Left lung (tissue), 14 donors: ENCODE measurements at places on chromosomes 1 and 21. TPM values are rescaled to one million over a fixed set of nuclear protein-coding genes. Genes with fewer than 3 reads are reported as not detected.
A peak's percentile ranks its signal among the peaks of the same experiment; 100 is the strongest.

GRCh38 chr1:106921186-106921585 is 135.3 kb upstream of the PRMT6 start:
- H3K27me3 ChIP-seq = no peaks in the 10 kb centered on the region
- DNase-seq = no peak
- H3K36me3 ChIP-seq = no peaks in the 10 kb centered on the region
- no peak overlapping the region for H3K27ac ChIP-seq
- H3K4me1 ChIP-seq = no peaks in the 10 kb centered on the region

- H3K36me3 ChIP-seq = peaks cover 6% of the 10 kb centered on the region
- H3K27me3 ChIP-seq = no peaks in the 10 kb centered on the region
- no peak overlapping the region for H3K27ac ChIP-seq
- DNase-seq = no peak
- H3K4me3 ChIP-seq = no peak overlapping the region
Measured at GRCh38 chr1:62487956-62488355, 51.1 kb downstream of the USP1 start.

GRCh38 chr1:68229650-68230483 is 2.5 kb downstream of the WLS start:
- peaks cover 22% of the 10 kb centered on the region for H3K27me3 ChIP-seq
- peak overlapping the region; percentile 39 for H3K27ac ChIP-seq
- no peak for DNase-seq
- peaks cover 11% of the 10 kb centered on the region for H3K4me1 ChIP-seq

GRCh38 chr1:112389689-112390088 is 6.3 kb upstream of the CTTNBP2NL start:
- peaks cover 37% of the 10 kb centered on the region for H3K4me1 ChIP-seq
- no peak for DNase-seq
- H3K27ac ChIP-seq = no peak overlapping the region
- no peak overlapping the region for H3K4me3 ChIP-seq
- no peaks in the 10 kb centered on the region for H3K36me3 ChIP-seq

- DNase-seq = peak; percentile 52
- H3K36me3 ChIP-seq = no peaks in the 10 kb centered on the region
- H3K4me1 ChIP-seq = peaks cover 72% of the 10 kb centered on the region
- H3K27me3 ChIP-seq = peaks cover 40% of the 10 kb centered on the region
- H3K4me3 ChIP-seq = peak overlapping the region; percentile 74
- H3K27ac ChIP-seq = peak overlapping the region; percentile 80
Measured at GRCh38 chr1:12615865-12616708, 1.9 kb downstream of the DHRS3 start.

GRCh38 chr21:41621513-41621912 is 113.6 kb upstream of the TMPRSS2 start:
- H3K27ac ChIP-seq = no peak overlapping the region
- no peaks in the 10 kb centered on the region for H3K27me3 ChIP-seq
- no peaks in the 10 kb centered on the region for H3K4me1 ChIP-seq
- DNase-seq = no peak
- H3K36me3 ChIP-seq = no peaks in the 10 kb centered on the region

DNA sequence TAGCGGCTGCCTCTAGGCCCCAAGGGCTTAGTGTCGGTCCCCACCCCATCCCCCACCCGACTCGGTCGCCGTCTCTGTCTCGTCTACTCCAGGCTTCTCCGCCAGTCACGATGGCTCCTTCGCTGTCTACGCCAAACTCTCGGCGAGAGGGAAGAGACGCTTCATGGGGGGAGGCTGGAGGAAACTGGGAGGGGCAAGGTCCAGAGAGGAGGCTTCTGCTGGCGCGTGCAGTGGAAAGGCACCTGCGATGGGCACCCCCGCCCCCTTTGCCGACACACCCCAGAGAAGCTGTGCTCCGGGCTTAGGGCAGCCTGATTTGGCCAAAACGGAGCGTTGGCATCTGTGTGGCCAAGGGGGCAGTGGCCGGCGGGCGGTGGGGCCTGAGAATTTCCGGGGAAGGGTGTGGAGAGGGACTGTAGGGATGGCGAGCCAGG is 1.2 kb upstream of the CSMD2 start:
- no peaks in the 10 kb centered on the region for H3K36me3 ChIP-seq
- no peak overlapping the region for H3K27ac ChIP-seq
- H3K4me1 ChIP-seq = peaks cover 33% of the 10 kb centered on the region
- no peak for DNase-seq

- no peak overlapping the region for H3K27ac ChIP-seq
- H3K36me3 ChIP-seq = no peaks in the 10 kb centered on the region
- no peak overlapping the region for H3K4me3 ChIP-seq
- H3K27me3 ChIP-seq = no peaks in the 10 kb centered on the region
- no peak for DNase-seq
- H3K4me1 ChIP-seq = no peaks in the 10 kb centered on the region
Measured at GRCh38 chr1:170290991-170291390, 145.2 kb downstream of the NTMT2 start.

DNA sequence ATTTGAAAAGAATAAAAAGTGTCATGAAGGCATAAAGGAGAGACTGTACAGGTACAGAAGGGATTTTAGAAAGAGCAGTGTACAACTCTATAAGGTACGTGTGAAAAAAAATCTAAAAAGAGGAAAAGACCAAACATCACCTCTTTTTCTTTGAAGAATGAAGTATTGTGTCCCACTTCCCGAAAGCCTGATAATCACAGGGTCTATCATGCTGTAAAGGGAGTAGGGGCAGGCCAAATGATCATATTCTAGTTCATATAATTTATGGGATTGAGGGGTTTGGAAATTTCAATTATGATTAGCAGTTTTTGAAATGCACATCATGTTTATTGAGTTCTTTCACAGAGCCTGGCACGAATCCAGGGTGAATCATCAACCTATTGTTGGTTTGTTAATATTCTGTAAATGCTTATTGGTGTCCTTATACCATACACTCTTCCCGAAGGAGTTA is 910 bp upstream of the RERE start:
- peaks cover 35% of the 10 kb centered on the region for H3K4me1 ChIP-seq
- H3K27me3 ChIP-seq = no peaks in the 10 kb centered on the region
- peak overlapping the region; percentile 93 for H3K27ac ChIP-seq
- H3K36me3 ChIP-seq = no peaks in the 10 kb centered on the region
- DNase-seq = peak; percentile 51

- H3K4me1 ChIP-seq = peaks cover 80% of the 10 kb centered on the region
- no peak overlapping the region for H3K4me3 ChIP-seq
- H3K36me3 ChIP-seq = peaks cover 100% of the 10 kb centered on the region
- H3K27me3 ChIP-seq = no peaks in the 10 kb centered on the region
Measured at GRCh38 chr1:244854865-244855578, 9.3 kb downstream of the HNRNPU start.

- H3K36me3 ChIP-seq = no peaks in the 10 kb centered on the region
- peaks cover 76% of the 10 kb centered on the region for H3K4me1 ChIP-seq
- no peak overlapping the region for H3K4me3 ChIP-seq
Measured at GRCh38 chr1:64917328-64917861, 49.0 kb downstream of the JAK1 start.

Gene JTB
- 82.0 TPM for polyA plus RNA-seq

DNA sequence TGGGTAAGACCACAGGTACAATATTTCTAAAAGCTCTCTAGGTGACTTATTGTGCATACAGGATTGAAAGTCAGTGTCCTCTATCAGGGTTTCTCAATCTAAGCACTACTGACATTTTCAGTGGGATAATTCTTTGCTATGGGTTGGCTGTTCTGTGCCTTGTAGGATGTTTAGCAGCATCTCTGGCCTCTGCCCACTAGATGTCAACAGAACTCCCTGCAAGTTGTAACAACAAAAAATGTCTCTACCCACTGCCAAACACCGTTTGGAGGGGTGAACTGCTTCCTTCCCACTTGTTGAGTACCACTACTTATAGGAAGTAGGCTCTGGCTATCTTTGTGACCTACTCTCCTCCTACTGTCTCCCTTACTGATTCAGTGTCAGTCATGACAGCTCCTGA is 90.1 kb upstream of the ZRANB2 start:
- H3K27me3 ChIP-seq = no peaks in the 10 kb centered on the region
- H3K4me1 ChIP-seq = no peaks in the 10 kb centered on the region
- DNase-seq = no peak
- no peak overlapping the region for H3K27ac ChIP-seq
- H3K4me3 ChIP-seq = no peak overlapping the region

DNA sequence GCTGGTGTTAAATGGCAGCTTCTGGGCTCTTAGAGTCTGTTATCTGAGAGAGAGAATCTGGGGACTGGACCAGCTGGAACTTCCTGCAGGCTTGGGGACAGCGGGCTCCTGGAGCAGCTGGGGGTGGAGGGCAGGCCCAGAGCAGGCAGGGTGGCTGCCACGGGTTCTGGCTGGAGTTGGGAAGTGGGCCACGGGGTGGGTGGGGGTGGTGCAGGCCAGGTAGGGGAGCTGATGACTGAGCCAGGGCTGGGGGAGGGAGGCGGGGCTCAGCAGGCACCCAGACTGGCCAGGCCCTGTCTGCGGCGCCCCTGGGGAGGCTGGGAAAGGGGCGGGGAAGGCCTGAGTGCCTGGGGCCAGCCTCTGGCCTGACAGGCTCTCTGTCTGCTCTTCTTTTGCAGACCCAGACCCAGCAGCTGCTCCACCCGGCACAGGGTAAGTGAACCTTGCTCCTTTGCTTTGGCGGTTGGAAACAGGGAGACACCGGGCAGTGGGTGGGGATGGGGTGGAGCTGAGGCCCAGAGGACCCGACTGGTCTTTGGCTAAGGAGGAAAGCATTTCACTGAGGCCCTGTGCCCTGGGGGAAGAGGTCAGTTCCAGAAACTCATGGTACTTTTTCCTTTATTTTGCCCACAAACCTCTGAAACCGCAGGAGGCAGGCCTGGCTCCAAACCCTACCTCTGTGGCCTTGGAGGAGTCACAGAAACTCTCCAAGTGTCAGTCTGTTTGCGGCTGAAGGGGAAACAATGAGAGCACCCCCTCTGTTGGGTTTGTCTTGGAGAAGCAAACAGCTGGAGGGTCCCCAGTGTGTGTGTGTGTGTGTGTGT is 48.8 kb downstream of the ARHGEF10L start:
- DNase-seq = no peak
- H3K4me1 ChIP-seq = peaks cover 32% of the 10 kb centered on the region
- no peaks in the 10 kb centered on the region for H3K36me3 ChIP-seq
- H3K27ac ChIP-seq = peak overlapping the region; percentile 39

Gene DCST2
- 2.5 TPM for polyA plus RNA-seq

DNA sequence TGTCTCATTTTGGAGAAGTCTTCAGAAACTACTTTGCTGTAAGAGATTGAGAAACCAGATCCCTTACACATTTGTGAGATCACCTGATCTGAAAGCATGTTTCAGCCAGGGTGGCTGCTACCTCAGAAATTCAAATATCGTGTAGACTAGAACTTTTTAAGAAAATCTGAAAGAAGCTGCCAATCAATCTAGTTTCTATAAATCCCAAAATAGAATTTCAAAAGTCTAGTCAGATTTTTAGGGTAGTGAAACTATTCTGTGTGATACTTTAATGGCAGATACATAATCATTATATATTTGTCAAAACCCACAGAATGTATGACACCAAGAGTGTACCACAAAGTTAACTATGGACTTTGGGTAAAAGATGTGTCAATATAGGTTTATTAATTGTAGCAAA is 79.9 kb upstream of the PLPPR5 start:
- H3K27ac ChIP-seq = no peak overlapping the region
- H3K27me3 ChIP-seq = no peaks in the 10 kb centered on the region
- no peak overlapping the region for H3K4me3 ChIP-seq
- H3K36me3 ChIP-seq = no peaks in the 10 kb centered on the region

GRCh38 chr21:39088031-39088370 is 95.2 kb downstream of the PSMG1 start:
- H3K4me3 ChIP-seq = no peak overlapping the region
- H3K4me1 ChIP-seq = peaks cover 2% of the 10 kb centered on the region
- no peak for DNase-seq
- H3K36me3 ChIP-seq = no peaks in the 10 kb centered on the region
- no peaks in the 10 kb centered on the region for H3K27me3 ChIP-seq

Gene CLDN14
- polyA plus RNA-seq = not detected

- no peaks in the 10 kb centered on the region for H3K36me3 ChIP-seq
- no peak overlapping the region for H3K27ac ChIP-seq
- no peaks in the 10 kb centered on the region for H3K4me1 ChIP-seq
- no peak for DNase-seq
Measured at GRCh38 chr1:59765011-59765730, 49.6 kb upstream of the HOOK1 start.

DNA sequence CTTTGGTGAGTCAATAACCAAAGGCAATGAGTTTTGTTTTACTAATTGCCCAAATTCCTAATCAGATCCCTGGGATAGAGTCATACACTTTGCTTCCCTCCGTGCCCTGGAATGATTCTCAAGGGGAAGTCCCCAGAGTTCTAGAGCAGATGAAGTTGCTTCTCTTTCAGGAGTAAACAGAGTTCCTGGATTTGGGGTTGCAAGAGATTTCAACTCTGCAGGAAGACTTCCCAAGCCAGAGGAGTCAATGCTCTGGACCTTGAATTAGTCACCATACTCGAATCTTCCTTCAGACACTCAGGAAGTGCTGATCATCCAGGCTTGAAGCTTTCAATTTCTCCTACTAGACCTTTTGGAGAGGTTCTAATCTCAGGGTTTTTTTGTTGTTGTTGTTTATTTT is 39.6 kb downstream of the FCER1A start:
- H3K4me1 ChIP-seq = no peaks in the 10 kb centered on the region
- DNase-seq = no peak
- H3K27me3 ChIP-seq = no peaks in the 10 kb centered on the region
- H3K4me3 ChIP-seq = no peak overlapping the region
- no peak overlapping the region for H3K27ac ChIP-seq

Gene MRPL55
- 45.3 TPM for polyA plus RNA-seq
